Hepatocyte (in vitro differentiated cells): ENCODE measurements at places on chromosomes 6 and 20.
A peak's percentile ranks its signal among the peaks of the same experiment; 100 is the strongest.

- no peak for DNase-seq
Measured at GRCh38 chr20:59644371-59644939, 40.1 kb downstream of the PHACTR3 start.

GRCh38 chr6:122859676-122860075 lies 70.6 kb downstream of the SMPDL3A start:
- DNase-seq: no peak

- DNase-seq: no peak
Measured at GRCh38 chr6:5998711-5999687, 7.7 kb downstream of the NRN1 start.

- no peak for DNase-seq
Measured at GRCh38 chr6:143536461-143536865, 24.9 kb upstream of the FUCA2 start.

DNA sequence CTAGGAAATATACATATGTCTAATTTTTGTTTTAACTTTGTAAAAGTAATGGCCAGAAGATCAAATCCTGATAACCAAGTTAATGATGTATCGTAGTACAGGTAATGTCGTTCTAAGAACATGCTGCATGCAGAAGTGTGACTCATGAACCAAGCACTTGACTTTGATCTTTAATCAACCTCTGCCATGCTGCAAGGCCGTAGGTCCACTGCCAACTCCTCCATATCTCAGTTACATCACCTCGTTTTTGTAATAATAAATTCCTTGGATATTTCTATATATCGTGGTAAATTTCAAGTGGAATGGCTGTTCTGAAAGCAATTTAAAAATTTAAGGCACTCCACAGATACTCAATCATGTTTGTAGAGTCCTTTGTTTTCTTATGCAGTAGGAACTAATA lies 771.7 kb downstream of the EPHA7 start:
- peak; percentile 41 for DNase-seq

DNA sequence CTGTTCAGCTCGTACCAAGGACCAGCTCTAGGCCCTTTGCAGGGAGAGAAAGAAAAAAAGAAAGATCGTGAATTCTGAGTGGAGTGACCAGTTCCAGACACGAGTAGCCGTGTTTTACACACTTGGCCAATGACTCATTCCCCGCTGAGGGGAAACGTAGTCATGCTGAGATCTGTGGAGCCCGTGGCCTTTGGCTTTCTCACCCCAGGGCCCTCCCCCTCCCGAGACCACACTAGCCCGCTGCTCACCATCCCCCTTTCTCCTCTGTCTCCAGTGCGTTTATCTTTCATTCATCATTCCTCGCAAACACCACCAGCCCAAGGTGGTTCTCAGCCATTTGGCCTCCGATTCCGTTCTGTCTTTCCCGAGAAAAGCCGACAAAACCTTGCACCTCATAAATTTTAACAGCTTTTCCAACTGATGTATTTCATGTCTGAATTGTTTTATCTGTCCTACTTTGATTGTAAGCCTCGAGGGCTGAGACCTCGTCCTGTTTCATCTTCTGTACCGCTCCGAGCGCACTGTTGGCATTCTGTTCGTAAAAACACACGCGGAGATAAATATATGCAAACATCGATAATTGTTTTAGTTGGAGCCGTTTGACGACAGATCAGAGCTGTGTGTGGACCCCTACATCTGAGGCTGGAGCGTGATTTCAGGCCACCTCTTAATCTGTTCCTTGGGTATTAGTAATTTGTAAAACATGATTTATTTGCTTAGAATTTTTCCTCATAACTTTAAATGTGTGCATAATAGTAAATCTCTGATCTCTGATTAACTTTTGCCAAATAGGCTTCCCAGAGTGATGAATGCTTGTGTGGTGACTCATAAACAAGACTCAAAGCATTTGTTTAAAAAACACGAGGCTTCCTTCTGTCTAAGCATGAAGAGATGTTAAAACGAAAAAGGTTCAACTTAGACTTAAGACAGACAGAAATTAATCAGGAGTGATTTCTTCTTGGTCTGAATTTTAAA lies 336.6 kb downstream of the CDH4 start:
- DNase-seq: no peak

GRCh38 chr6:56915832-56916231 lies 39.1 kb upstream of the BEND6 start:
- DNase-seq: no peak

DNA sequence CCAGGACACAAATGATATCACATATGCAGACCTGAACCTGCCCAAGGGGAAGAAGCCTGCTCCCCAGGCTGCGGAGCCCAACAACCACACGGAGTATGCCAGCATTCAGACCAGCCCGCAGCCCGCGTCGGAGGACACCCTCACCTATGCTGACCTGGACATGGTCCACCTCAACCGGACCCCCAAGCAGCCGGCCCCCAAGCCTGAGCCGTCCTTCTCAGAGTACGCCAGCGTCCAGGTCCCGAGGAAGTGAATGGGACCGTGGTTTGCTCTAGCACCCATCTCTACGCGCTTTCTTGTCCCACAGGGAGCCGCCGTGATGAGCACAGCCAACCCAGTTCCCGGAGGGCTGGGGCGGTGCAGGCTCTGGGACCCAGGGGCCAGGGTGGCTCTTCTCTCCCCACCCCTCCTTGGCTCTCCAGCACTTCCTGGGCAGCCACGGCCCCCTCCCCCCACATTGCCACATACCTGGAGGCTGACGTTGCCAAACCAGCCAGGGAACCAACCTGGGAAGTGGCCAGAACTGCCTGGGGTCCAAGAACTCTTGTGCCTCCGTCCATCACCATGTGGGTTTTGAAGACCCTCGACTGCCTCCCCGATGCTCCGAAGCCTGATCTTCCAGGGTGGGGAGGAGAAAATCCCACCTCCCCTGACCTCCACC lies 42.2 kb downstream of the SIRPA start:
- DNase-seq: no peak

GRCh38 chr6:161547617-161548016 lies 273.8 kb upstream of the AGPAT4 start:
- DNase-seq: no peak

GRCh38 chr6:156126535-156126934 lies 650.6 kb upstream of the ARID1B start:
- DNase-seq: no peak

DNA sequence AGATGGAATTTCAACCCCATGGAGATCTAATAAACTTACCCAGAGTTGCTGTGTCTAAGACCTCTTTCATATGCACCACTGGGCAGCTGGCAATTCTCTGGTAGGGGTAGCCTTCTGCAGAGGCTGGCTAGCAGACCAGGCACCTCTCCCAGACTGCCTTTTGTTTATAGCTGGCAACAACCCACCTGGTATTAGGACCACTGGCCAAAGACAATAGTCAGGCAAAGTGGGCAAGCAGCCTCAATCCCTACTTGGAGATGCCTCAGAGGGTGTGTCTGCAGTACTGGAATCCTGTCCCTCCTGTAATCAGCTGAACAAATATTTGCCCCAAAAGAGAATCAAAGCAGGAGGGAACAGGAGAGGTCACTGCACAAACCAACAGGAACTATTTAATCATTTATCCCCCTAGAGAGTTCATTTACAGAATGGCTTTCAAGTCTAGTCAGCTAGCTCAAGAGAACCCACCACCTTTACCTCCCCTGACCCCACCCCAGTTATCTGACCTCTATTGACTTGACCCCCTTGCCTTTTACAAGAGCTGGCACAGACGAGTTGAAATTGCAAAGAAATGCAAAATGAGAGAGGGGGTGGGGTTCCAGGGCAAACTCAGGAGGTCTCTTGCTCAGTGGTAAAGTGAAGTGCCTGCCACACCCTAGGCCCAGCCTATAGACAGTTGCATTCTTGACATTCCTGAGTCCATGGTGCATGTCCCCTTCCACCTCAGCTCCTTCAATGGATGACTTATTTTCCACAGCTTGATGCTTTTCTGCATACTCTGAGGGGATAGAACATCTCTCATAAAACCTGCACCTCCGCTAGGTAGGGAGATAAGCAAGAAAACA lies 2.8 kb downstream of the BCL2L1 start:
- DNase-seq: peak; percentile 72

DNA sequence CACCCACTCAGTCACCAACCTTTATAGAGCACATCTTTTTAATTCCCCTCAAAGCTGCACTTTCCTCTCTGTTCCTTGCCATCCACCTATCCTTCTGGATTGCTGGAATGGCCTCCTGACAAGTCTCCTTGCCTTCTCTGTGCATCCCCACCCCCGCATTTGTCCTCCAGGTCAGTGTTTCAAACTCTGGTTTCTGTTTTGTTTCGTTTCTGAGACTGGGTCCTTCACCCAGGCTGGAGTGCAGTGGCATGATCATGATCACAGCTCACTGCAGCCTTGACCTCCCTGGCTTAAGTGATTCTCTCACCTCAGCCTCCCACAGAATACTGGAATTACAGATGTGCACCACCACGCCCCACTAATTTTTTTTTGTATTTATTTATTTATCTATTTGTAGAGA lies 96.2 kb downstream of the PLCB1 start:
- DNase-seq: no peak

GRCh38 chr6:20583444-20583800 lies 49.2 kb downstream of the CDKAL1 start:
- DNase-seq: no peak

DNA sequence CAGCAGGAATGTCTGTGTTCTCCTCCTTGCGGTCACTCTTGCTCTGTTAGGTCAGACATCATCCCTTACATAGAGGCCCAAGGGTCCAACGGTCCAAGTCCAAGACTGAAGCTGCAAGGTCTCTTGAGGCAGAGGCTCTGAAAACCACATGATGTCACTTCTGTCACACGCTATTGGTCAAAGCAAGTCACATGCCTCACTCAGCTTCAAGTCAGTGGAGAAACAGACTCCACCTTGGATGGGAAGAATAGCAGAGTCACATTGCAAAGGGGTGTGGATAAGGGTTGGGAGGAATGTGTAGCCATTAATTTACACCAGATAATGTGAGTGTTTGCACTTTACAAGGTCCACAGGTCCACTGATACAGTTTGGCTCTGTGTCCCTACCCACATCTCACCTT lies 17.5 kb downstream of the SLC52A3 start:
- peak; percentile 66 for DNase-seq

GRCh38 chr20:16215041-16215440 lies 358.2 kb downstream of the KIF16B start:
- DNase-seq: no peak

GRCh38 chr6:43695215-43695966 lies 7.8 kb upstream of the MRPS18A start:
- DNase-seq: peak; percentile 79

DNA sequence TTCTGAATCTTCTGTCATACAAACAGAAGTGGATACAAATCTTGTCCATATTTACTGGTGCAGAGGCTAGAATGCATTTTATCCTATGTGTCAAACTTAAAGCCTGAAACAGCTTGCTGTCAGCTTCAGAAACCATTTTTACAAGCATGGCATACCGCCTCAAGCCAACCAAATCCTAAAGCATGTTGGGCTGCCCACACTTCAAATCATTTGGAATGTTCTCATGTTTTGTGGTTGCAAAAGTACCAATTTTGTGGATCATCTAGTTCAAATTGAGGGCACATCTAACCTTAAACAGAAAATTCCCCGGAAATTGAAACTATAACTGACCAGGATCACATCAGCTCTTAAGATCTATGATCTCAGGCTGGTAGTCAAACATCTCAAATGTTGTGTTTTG lies 3.2 kb downstream of the GPR63 start:
- no peak for DNase-seq

GRCh38 chr6:166014966-166015365 lies 152.7 kb downstream of the TBXT start:
- no peak for DNase-seq

- peak; percentile 82 for DNase-seq
Measured at GRCh38 chr6:13908955-13909381, 15.8 kb upstream of the RNF182 start.

- DNase-seq: no peak
Measured at GRCh38 chr6:161561908-161562307, 288.0 kb upstream of the AGPAT4 start.

GRCh38 chr6:161443848-161444247 lies 170.0 kb upstream of the AGPAT4 start:
- DNase-seq: no peak

DNA sequence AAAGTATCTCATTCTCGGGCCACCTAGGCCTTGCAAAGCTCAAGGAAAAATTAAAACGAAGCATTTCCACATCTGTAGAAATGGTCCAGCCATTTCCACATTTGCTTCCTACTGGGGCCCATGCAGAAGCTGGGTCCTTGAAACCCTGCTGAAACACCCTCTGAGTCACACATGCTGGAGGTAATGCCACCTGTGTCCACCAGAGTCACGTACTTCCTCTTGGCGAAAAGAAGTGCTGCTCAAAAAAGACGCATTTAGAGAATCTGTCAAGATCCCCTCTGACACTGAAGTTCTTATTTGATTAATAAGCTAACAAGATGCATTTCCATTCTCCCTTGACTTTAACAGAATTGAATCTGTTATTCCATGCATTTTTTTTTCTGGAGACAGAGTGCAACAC lies 423.2 kb downstream of the PREX1 start:
- DNase-seq: no peak

GRCh38 chr6:157139054-157139708 lies 184.1 kb downstream of the TMEM242 start:
- DNase-seq: no peak

DNA sequence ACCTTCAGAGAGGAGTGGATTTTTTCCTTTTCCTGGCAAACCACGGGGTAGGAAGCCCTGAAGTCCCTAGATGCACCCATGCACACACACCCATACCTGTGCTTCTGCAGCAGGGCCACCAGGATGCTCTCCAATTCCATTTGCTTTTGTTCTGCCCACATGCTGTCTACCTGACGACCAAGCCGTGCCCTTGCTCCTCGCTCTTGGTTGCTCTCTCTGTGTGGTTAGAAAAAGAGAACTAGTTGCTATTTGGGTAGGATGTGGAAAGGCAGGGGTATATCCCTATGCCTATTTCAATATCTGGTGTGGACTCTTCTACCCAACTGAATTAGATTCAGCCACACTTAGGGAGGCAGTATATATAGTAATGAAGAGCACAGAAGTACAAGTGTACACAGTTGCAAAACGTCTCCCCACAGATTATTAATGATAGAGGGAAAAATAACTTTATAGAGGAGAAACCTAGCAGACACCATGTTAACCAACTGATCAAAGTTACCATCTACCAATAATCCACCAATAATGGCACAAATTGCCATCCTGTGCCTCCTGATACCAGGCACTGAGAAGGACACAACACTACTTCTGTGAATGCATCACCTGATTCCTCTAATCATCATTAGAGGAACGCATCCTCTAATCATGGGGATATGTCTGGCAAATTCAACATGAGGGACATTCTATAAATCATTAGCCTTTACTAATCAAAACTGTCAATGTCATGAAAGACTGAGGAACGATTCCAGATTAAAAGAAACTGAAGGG lies 7.3 kb downstream of the GHRH start:
- no peak for DNase-seq

DNA sequence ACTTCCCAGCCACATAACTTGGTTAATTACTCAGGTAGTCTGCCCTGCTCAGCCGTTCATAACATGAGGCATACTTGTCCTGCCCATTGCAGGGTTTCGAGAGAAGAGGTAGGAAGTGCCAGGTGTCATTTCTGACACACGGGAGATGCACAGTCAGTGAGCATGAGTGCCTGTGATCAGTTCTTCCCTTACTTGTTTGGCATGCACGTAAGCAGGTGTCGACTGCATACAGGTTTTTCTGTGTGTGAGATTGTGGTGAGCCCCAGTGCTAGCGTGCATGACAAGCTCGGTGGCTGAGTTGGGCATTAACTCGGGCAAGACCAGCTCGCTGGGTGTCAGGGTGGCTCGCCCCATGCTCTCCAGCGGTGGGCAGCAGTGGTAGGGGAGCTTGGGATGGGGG lies 51.2 kb upstream of the SLC22A1 start:
- no peak for DNase-seq

GRCh38 chr6:25844518-25844917 lies 12.7 kb upstream of the SLC17A1 start:
- no peak for DNase-seq

- DNase-seq: no peak
Measured at GRCh38 chr20:61769286-61769832, 296.3 kb downstream of the TAF4 start.
